ENCODE measurements at places on chromosomes 2 and 18.

GRCh38 chr2:114252713-114253112 lies 189.7 kb upstream of the DPP10 start:
- no peak for DNase-seq

DNA sequence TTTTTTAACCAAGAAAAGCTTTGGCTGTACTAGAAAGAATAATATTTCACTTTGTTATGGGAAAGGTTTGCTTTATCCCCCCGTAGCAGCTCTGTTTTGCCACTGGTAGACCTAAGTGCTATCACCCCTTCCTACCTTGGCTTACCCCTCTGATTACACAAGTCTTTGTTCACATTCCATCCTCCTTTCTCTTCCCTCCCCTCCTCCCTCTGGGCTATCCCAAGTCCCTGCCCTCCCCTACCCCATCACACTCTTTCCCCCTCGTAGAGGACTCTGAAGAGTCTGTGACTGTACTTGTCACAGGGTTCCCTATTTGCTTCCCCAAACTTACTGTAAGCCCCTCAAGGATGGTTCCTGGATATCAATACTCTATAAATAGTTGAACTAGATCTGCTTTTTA lies 152.9 kb upstream of the NOSTRIN start:
- no peak for DNase-seq

- DNase-seq = no peak
Observed at GRCh38 chr2:198374375-198375082, 570.1 kb downstream of the PLCL1 start.

GRCh38 chr2:212919238-212919637 lies 232.2 kb downstream of the IKZF2 start:
- no peak for DNase-seq

- DNase-seq = no peak
Observed at GRCh38 chr2:191165176-191165643, 14.4 kb upstream of the STAT4 start.

- no peak for DNase-seq
Observed at GRCh38 chr2:22855081-22855480, 529.9 kb upstream of the KLHL29 start.

- peak; percentile 78 for DNase-seq
Observed at GRCh38 chr2:218979846-218980734, 4.9 kb downstream of the FEV start.

- no peak for DNase-seq
Observed at GRCh38 chr2:40039549-40039948, 260.5 kb upstream of the THUMPD2 start.

DNA sequence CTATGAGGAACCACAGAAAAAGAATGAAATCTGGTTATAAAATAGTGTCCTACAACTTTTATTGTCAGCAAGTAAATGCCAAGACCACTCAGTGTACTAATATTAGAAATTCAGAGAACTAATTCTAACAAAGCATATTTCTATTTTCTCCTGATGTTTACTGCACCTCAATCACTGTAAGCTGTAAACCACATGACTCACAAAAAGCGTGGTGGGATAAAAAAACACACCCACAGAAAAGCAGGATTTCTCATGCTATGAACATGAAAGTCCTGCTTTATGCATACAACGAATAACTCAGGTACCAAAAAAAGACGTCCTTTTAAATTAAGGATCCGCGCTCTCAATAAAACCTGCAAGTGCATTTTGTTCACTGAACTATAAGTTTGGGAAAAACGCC lies 797 bp downstream of the TXNL4A start:
- DNase-seq = no peak

- DNase-seq = peak; percentile 54
Observed at GRCh38 chr2:43158259-43158880, 68.0 kb downstream of the ZFP36L2 start.

DNA sequence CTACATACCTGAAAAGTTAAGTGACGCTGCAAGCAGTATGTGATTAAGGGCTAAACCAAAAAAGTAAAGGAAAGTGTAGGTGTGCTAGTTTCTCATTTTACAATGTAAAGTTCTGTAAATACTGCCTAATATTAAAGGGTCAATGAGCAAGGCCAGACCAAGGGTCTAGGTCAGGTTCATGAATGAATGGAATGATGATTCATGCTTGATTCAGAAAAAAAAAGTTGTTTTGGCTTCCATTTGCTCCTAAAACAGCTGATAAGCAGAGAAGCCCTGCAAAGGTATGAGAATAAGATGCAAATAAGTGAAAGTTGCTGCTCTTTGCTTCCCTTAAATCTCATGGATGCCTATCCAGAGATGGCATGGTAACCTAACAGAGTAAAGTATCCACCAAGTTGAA lies 61.3 kb downstream of the PTRHD1 start:
- no peak for DNase-seq

DNA sequence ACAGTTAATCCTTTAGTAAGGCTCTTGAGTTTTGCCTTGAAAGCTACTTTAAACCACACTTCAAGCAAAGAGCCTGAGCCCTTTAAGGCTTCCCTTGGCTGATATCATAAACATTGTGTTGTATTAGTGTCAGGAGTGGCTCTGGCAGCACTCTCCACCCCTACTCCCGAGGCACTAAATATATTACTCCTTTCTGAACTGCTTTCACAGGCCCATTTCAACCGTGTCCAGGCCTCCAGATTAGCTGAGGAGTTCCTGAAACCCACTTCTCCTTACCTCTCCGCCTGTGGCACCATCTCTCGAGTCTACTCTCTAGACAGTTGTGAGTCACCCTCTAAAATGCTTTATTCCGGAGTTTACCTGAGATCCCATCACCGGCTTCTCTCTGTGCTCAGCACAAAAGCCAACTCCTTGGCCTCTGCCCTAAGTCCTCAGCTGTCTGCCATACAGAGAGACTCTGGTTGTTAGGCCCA lies 14.4 kb upstream of the STON1 start:
- DNase-seq = no peak

DNA sequence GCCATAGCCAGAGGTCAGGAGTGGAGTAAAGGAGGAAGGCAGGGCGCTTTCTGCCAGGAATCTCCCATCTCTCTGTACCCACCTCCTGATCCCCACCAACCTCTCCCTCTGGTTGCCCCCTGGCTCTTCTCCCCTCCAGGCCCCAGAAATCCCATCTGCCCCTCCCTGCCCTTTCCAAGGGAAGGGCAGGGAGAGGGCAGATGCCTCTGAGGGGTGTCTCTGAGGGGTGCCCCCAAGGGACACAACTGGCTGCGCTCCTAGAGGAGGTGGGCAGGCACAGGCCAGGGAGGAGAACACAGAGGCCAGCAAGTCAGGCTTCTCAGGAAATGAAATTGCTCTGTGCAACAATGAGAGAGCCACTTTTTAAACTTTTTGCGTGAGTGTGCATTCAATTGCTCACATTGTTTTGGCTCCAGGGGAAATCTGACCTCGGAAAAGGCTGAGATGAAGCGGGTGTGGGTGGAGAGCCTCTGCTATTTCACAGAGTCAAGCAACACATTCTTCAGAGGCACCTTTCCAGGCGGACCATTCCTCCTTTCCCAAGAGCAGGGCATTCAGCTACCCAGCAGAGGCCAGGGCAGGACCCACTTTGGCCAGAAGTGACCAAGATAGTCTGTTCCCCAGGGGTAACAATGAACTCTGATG lies 125.5 kb downstream of the SMAD7 start:
- DNase-seq = no peak

DNA sequence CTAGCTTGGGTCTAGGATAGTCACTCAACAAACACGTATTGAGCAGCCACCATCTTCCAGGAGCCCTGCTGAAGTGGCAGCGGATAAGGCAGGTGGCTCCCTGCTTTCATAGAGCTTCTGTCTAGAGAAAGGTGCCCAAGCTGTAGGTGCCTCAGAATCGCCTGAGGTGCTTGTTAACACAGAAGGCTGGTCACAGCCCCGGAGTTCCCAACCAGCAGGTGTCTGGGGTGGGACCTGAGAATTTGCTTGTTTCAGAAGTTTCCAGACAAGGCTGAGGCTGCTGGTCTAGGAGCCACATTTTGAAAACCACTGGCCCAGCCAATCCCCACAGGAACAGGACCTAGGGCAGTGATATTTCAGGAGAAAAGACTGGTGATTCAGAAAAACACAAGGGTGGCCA lies 45.3 kb upstream of the SMAD7 start:
- DNase-seq = no peak

- DNase-seq = no peak
Observed at GRCh38 chr2:40097691-40098385, 318.8 kb upstream of the THUMPD2 start.

- no peak for DNase-seq
Observed at GRCh38 chr2:44233450-44234128, 41.7 kb upstream of the SLC3A1 start.

GRCh38 chr2:23537991-23538390 lies 153.0 kb downstream of the KLHL29 start:
- DNase-seq = no peak

GRCh38 chr2:1831620-1832367 lies 87.5 kb upstream of the PXDN start:
- DNase-seq = no peak

Data from stimulated activated CD4-positive, alpha-beta T cell treated with anti-CD3 and anti-CD28 coated beads, Interleukin-4, amount 100 ng/mL, for 4 hours (primary cell).